T-cell (primary cell): ENCODE measurements at places on chromosomes 4 and X.

DNA sequence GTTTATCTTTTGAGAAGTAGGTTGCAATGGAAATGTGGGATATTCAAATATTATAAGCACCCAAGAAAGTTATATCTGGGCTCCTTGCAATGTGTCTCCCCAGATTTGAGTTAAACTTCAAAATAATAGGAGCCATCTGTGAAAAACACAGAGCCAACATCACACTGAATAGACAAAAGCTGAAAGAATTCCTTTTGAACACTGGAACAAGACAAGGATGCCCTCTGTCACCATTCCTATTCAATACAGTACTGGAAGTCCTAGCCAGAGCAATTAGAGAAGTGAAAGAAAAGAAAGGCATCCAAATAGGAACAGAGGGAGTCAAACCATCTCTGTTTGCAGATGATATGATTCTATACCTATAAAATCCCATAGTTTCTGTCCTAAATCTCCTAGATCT lies 114.3 kb upstream of the IL1RAPL1 start:
- H3K27ac ChIP-seq = no peak overlapping the region
- H3K27me3 ChIP-seq = no peaks in the 10 kb centered on the region
- DNase-seq = no peak
- no peaks in the 10 kb centered on the region for H3K36me3 ChIP-seq
- H3K4me1 ChIP-seq = no peaks in the 10 kb centered on the region

DNA sequence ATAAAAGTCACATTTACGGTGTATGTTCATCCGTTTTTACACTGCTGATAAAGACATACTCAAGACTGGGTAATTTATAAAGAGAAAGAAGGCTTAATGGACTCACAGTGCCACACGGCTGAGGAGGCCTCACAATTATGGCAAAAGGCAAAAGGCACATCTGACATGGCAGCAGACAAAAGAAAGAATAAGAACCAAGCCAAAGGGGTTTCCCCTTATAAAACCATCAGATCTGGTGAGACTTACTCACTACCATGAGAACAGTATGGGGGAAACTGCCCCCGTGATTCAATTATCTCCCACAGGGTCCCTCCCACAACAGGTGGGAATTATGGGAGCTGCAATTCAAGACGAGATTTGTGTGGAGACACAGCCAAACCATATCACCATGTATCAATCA lies 7.3 kb upstream of the GUCY1B1 start:
- DNase-seq = no peak
- H3K27ac ChIP-seq = no peak overlapping the region
- H3K36me3 ChIP-seq = no peaks in the 10 kb centered on the region

DNA sequence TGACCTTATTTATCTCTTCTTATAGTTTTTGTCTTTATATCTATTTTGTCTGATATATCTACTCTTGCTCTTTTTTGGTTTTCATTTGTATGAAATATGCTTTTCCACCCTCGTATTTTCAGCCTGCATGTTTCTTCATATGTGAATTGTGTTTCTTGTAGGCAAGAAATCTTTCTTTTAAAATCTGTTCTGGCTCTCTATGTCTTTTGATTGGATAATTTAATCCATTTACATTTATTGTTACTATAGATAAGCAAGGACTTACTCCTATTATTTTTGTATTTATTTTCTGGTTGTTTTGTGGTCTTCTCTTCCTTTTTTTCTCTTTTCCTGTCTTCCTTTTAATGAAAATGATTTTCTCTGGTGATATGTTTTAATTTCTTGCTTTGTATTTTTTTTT lies 403.1 kb downstream of the DCAF12L2 start:
- no peaks in the 10 kb centered on the region for H3K36me3 ChIP-seq
- no peak overlapping the region for H3K4me3 ChIP-seq
- no peak for DNase-seq

GRCh38 chrX:112802541-112802940 lies 38.1 kb downstream of the AMOT start:
- no peaks in the 10 kb centered on the region for H3K27me3 ChIP-seq
- no peak overlapping the region for H3K4me3 ChIP-seq
- no peaks in the 10 kb centered on the region for H3K36me3 ChIP-seq
- no peak overlapping the region for H3K27ac ChIP-seq
- H3K4me1 ChIP-seq = no peaks in the 10 kb centered on the region

DNA sequence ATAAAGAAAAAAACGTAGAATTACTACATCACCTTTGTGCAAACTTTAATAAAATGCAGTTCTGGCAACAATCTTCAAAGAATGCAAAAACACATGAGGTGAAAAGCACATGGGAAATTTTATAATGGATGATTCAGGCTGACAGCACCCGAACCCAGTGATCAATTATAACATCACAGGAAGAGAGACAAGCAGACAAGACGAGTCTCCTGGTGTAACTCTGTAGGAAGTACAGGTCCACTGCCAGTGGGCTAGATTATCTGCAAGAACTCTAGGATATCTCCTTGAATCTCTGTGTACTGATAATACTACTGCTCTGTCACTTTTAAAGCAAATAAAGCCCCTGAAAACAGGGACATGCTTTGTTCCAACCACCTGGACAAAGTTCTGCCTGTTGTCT lies 58.9 kb upstream of the NXF3 start:
- H3K27me3 ChIP-seq = no peaks in the 10 kb centered on the region
- H3K4me1 ChIP-seq = no peaks in the 10 kb centered on the region
- no peak overlapping the region for H3K27ac ChIP-seq
- H3K36me3 ChIP-seq = no peaks in the 10 kb centered on the region
- no peak for DNase-seq

DNA sequence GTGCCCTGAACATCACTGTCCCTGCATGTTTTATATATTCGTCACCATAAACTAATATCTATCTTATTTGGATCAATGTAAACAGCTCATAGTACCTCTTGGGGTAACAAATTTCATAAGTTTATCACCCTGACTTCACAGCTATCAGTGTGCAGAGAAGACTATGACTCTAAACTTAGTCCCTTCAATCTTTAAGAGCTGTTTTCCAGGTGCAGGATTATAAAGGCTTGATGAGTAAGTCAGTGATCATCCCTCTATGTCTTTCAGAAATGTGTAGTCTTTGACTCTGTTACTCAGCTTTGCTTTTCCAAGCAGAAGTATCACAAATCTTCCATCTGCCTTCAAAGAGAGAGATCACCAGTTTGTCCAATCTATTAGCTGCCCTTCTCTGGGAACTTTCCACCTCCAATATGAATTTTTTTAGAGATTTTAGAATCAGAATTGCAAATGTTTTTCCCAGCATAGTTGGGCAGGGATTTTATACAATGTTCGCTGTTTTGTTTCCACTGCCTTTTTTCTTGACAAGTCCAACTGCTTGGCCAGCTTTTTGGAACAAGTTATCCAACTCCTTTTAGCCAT lies 45.1 kb upstream of the TSPAN7 start:
- H3K36me3 ChIP-seq = no peaks in the 10 kb centered on the region
- DNase-seq = no peak
- no peak overlapping the region for H3K27ac ChIP-seq
- no peaks in the 10 kb centered on the region for H3K27me3 ChIP-seq
- no peaks in the 10 kb centered on the region for H3K4me1 ChIP-seq
- H3K4me3 ChIP-seq = no peak overlapping the region

DNA sequence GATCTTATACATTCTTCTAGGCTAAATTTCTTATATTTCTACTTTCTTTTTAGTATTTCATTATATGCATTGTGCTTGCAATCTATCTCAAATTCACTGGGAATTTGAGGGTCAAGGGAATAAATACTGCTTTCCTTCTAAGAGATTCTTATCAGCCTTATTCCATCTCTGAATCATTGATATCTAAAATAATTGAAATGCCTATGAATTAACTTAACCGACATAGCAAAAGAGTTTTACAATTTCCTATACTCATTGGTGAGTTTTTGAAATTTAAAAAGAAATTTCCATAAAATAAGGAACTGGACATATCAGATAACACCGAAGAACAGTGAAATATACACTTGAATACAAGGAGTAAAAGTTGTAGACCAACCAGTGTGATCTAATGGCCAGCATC lies 373.7 kb downstream of the NAF1 start:
- DNase-seq = no peak

DNA sequence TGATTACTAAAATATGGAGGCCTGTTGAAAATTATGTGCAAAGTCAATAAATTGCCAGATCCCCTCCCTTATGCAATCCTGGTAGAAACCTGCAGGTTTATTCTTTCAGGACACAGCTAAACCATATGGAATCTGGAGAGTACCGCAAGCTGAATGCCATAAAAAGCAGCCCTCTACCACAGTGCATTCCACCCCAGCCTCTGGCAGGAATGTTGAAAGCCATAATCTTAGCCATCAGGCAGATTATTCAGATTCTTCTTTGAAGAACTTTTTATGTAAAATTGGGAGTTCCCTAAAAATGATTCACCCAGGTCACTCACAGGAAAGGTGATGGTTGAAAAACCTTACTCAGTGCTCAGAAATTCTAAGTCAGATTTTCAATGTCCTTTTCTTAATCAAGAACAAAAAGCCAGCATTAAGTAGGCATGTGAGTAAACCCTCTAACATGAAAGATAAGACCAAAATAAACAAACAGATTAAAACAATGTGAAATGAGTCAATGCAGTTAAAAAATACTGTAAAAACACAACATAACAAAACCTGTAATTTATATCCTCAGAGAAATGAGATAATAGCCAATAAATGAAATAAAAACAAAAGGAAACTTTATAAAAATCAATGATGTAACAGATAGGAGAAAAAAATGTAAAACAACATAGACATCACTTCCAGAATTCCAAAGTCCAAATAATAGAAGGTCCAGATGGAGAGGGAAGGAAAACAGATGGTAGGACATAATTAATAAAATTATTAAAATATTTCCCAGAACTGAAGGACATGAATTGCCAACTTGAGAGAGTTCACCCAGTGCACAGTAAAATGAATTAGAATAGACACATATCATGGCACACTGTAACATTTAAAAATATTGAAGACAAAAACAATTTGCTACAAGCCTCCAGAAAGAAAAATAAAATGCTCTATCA lies 226.9 kb downstream of the FSTL5 start:
- no peaks in the 10 kb centered on the region for H3K36me3 ChIP-seq
- H3K27me3 ChIP-seq = no peaks in the 10 kb centered on the region
- no peak overlapping the region for H3K27ac ChIP-seq
- DNase-seq = no peak
- no peak overlapping the region for H3K4me3 ChIP-seq

GRCh38 chrX:7164174-7164573 lies 16.2 kb upstream of the PUDP start:
- H3K27ac ChIP-seq = no peak overlapping the region
- no peaks in the 10 kb centered on the region for H3K36me3 ChIP-seq
- no peaks in the 10 kb centered on the region for H3K27me3 ChIP-seq
- H3K4me3 ChIP-seq = no peak overlapping the region
